ENCODE measurements at places on chromosomes 16 and 17. TPM values are rescaled to one million over a fixed set of nuclear protein-coding genes. Genes with fewer than 3 reads are reported as not detected.
A peak's percentile ranks its signal among the peaks of the same experiment; 100 is the strongest.

CEP295NL gene
- 1.5 TPM for total RNA-seq

CHST6 gene
- 1.9 TPM for total RNA-seq

TNS4 gene
- total RNA-seq = not detected

CDH1 gene
- total RNA-seq = 0.17 TPM

DNA sequence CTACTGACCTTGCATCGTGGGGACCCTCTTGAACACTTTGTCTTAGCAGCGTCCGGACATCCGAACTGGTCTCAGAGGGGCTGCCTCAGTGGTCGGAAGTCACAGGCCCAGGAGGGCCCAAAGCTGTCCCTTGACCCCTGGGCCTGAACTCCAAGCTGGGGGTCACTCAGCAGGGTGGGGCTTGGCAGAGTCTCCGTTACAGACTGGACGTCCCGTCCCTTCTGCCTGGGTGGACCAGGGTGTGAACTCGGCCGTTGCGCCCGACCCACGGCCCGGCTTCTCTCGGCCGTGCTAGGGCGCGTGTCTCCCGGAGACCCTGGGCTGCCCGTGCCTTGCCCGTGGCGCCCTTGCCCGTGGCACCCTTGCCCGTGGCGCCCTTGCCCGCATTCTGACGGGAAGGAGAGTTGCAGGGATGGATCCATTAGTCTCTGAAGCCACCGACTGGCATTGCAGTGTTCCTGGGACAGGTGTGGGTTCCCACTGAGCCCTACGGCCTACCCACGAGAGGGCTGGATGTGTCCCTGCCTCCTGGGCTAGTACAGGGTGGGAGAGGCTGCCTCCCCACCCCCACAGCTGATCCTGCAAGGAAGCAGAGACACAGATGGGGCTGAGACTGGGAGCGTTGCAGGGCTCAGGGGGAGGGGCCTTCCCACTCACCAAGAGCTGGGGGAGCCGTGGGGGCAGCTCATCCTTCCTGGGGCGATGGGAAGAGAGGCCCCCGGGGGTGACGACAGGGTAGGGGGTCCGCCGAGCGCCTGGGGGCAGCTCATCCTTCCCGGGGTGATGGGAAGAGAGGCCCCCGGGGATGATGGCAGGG, 4.9 kb downstream of the CACNA1H start:
- no peak for DNase-seq

GRCh38 chr17:1758807-1759206, 3.1 kb upstream of the SERPINF1 start:
- DNase-seq = no peak

DNA sequence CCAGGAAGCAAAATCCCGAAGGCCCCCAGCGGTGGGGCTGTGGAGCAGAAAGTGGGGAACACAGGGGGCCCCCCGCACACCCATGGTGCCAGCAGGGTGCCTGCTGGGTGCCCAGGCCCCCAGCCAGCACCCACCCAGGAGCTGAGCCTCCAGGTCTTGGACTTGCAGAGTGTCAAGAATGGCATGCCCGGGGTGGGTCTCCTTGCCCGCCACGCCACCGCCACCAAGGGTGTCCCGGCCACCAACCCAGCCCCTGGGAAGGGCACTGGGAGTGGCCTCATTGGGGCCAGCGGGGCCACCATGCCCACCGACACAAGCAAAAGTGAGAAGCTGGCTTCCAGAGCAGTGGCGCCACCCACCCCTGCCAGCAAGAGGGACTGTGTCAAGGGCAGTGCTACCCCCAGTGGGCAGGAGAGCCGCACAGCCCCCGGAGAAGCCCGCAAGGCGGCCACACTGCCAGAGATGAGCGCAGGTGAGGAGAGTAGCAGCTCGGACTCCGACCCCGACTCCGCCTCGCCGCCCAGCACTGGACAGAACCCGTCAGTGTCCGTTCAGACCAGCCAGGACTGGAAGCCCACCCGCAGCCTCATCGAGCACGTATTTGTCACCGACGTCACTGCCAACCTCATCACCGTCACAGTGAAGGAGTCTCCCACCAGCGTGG, 6.5 kb downstream of the CBX2 start:
- DNase-seq = no peak

DNA sequence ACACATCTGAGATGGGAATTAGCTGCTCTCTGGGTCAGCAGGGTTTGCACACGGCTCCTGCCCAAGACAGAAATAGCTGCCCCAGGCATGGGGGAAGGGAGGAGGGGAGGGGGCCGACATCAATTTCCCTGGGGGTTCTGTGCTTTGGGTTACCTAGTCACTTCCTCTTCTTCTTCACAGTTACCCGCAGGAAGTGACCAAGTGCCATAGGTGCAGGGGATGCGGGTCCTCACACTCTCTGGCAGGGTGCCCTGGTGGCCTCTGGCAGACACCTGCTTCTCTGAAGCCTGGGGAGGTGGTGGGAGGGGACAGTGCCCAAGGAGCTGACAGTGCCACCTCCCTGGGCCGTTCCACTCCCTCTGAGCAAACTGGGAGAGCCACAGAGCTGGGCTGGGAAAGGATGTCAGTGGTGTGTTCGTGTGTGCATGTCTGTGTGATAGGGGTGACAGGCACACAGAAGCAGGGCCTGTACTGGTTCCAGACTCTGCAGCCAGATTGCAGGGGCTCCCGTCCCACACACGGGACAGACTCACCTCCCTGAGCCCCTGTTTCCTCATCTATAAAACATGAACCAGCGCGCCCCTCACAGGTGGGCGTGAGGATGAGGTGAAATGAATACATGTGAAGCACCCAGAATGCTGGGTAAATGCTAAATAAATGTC, 18.2 kb downstream of the SCN4A start:
- no peak for DNase-seq

- DNase-seq = no peak
These were observed 31.6 kb downstream of the MMP15 start for GRCh38 chr16:58057121-58057520.

- peak; percentile 85 for DNase-seq
These were observed 303 bp upstream of the SCNN1G start for GRCh38 chr16:23182206-23182678.
